ENCODE measurements at places on chromosomes 11 and 22.

DNA sequence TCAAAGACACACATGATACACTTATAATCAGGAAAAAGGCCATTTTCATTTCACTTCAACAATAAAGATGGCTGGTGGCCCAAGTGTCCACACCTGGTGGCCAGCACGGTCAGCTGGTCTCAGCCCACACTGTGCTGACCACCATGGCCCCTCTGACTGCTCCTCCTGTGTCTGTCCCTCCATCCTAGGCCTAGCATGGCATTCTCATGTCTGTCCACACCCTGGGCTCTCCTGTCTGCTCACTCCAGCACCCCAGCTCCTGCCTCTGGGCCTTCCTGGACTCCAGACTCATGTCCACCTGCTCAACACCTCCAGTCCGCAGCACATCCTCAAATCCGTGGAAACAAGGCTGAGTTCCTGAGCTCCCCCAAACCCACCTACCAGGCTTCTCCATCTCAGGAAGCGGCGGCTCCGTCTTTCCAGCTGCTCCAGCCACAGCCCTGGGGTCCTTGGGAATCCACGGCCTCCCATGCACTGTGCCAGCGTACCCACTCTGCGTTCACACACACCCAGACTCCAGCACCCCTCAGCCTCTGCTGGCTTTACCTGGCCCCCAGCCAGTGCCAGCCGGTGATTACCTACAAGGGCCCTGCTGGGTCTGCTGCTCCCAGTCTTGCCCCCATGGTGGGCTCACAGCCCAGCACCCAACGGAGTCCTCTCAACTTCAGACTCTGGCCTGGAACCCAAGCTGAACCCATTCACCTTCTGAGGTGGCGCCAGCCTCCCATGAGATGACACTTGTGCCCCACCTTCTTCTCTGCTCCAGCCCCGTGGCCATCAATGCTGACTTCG, 13.9 kb downstream of the SIRT3 start:
- no peak for DNase-seq

DNA sequence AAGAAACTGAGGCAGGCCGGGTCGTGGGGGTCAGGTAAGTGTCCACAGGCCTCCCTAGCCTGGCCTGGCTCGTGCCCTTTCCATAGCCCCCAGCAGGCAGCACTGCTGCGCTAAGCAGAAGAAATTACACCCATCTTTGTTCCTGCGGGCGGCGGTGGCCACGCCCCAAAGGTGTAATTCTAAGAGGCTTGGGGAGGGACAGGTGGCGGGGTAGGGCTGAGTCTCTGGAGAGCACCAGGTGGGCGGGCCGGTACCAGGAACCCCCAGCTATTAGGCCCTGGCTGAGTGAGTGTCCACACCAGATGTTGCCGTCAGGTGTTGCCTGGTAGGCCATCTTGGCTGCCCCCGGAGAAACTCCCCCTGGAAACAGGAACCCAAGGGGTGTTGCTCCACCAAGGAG, 12.3 kb upstream of the ARAP1 start:
- DNase-seq: no peak

DNA sequence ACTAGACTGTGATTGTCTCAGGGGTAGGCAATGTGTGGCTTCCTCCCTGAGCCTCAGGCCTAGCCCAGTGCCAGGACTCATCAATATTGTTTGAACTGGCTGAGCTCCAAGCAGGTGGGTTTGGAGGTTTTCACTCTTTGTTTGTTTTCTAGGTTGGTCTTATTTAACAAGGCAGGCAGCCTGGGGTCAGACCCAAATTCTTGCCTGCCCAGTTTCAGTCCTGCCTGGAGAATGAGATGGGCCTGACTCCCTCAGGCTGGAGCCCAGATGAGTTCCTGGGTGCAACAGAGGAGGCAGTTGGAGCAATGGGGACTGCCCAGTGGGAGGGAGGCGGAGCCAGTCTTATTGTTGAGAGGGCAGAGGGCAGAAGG, 28.3 kb upstream of the TP53I11 start:
- no peak for DNase-seq

GRCh38 chr11:115887727-115888126, 383.5 kb upstream of the CADM1 start:
- no peak for DNase-seq

DNA sequence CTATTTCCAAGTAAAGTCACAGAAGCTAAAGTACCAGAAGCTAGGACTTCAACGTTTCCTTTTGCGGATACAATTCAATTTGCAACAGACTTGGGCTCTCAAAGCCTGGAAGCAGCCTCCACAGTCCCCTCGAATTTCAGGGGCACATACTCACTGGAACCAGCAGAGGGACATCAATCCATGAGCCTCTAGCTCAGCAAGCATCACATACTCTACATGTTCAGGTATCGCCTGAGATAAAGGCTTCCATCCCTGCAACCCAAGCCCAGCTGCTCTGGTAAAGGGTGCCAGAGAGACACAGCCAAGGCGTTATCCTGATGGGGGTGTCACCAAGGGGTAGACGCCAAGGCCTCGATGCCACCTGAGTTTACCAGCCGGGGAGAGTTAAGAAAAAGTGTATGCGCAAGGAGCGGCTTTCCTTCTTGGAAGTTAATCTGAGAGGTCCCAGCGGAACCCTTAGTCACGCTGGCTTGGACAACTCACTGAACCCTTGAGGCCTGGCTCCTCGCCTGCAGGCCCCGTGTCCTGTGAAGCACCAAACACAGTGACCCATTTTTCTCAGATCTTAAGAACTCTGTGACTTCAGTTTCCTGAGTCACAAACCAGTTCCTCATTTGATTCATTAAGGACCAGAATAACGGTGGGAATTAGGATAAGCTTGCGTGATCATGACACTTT, 13.0 kb downstream of the LTO1 start:
- no peak for DNase-seq

GRCh38 chr11:130527636-130528297, 79.3 kb downstream of the ADAMTS15 start:
- DNase-seq: no peak

- no peak for DNase-seq
These were observed 24.6 kb upstream of the LDLRAD3 start for GRCh38 chr11:35919244-35919643.

DNA sequence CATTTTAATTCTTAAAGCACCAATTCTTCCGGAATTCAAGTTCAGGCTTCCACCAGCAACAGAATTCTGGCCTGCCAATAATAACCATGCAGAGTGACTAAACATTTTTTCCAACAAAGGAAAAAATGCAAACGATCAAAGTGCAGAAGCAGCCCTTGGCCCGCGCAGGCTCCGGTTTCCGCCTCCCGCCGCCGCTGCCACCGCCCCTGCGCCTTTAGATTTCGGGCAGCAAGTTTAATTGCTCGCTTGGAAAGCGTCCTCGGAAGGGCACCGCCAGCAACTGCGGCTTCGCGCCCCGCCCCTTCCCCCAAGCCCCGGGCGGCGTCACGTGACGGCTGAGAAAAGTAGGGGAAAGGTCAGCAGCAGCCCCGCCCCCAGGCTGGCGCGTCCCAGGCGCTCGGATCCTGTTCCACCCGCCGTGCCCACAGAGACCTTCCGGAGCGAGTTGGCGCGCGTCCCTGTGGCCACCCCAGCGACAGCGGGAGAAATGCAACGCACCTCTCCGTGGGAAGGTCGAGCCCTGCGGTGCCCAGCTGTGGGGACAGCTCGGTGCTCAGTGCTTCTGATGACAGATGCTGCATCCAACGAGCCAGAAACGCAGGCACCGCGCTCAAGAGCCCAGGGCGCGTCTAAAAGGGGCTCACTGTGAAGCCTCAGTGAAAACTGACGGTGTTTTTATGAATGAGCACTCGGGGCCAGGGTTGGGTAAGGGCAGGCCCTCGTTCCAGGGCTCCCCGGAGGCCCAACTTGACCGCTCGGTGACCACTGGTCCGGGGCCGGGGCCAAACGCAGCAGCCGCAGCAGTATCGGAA, 2.5 kb downstream of the CPT1A start:
- peak; percentile 90 for DNase-seq

GRCh38 chr11:5288108-5288905, 13.4 kb downstream of the OR51B4 start:
- no peak for DNase-seq

DNA sequence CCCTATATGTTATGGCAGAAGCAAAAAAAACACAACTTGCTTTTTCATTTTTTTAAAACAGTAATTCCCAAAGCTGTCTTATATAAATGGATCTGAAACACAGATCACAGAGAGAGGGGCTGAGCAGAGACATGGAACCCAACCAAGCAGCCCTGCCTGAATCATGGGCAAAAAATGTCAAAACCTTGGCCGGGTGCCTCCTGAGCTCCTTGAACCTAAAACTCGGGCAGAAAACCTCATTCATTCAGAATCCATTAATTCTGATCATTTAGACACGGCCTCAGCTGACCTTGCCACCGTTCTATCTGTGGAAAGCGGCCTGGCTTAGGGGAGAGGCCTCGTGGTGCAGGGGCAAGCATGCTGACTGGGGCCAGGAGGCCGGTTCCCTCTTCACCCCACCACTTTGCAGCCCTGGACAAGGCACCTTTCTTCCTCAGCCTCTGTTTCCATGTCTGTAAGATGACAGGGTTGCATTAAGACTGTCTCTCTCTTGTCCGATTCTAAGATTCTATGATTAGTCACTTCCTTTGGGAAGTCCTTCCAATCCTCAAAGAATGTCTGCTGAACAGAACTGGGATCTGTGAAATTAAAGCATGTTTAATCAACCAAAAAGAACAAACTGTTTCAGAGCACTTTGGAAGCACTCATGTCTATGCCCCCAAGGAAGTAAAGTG, 26.0 kb downstream of the TENM4 start:
- DNase-seq: no peak

DNA sequence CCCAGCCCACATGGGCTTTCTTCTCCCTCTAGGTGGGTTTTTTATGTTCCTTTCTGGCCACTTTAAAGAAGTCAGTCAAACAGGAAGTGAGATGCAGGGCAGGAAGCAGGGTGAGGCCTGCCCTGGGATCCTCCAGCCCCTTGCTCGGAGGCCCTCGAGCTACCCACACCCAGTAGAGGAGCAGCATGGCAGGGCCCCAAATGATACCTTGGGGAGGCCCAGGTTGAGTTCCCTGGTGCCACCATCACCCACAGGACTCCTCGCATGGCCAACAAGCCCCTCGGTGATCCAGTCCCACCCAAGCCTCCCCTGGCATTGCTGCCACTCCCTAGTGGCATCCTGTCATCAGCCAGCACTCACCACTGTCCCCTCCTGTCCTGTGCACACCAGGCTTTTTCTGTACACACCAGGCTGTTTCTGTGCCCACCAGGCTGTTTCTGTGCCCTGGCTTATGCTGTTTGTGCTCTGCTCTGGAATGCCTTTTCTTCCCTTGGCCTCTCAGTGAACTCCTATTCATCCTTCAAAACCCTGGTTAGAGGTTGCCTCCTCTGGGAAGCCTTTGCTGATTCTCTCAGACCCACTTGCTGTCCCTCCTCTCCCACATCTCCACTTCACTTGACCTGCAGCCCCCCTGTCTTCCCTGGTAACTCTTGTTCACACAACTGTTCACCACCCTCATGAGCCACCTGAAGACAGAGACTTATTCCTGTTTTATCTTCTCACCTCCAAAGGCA, 3.1 kb upstream of the PTGDR2 start:
- no peak for DNase-seq

- no peak for DNase-seq
These were observed 5.9 kb downstream of the HBG1 start for GRCh38 chr11:5243816-5244180.

DNA sequence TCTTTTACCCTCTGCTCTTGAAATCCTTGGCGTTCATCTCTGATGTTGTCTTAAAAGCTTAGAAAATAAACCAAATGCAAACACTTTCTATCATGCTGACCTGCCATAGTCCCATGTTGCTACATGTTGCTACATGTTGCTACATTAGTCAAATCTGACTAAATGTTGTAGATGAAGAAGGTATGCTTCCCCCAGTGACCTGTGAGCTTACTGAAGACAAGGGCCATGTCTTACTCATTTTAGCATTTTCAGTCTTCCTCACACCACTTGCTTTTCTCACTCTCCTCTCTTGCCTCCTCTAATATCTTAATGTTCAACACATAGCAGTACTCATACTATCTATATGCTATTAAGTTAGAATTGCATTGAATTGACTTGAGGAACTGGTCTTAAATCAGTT, 346.4 kb upstream of the MTNR1B start:
- no peak for DNase-seq

- DNase-seq: no peak
These were observed 116.0 kb upstream of the BID start for GRCh38 chr22:17890245-17890671.

DNA sequence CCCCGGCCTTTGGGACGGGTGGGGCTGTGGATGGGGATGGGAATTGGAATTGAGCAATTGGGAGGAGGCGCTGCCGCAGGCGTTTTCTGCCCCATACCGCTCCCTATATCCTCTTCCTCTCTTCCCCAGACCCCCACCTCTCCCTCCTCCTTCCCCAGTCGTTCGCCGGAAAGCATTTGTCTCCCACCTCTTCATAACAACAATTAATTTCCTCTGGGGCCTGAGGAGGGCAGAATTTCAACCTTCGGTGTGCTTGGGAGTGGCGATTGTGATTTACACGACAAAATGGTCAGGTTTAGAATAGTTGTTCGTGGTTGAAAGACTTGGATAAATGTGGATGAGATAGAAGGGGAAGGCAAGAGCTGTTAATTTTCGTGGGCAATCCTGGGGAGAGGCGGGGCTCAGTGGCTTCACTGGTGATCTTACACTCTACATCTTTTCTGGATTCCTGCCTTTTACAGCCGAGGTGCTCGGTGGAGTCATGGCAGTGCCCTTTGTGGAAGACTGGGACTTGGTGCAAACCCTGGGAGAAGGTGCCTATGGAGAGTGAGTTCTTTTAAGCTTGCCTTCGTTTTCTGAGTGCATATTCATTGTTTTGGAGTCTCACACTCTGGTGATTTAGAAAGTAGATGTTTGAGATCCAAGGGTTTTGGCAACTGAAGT, 1.5 kb downstream of the CHEK1 start:
- no peak for DNase-seq

GRCh38 chr11:111344032-111344431, 35.0 kb downstream of the POU2AF1 start:
- DNase-seq: no peak

GRCh38 chr11:14420223-14420622, 61.2 kb upstream of the RRAS2 start:
- no peak for DNase-seq

DNA sequence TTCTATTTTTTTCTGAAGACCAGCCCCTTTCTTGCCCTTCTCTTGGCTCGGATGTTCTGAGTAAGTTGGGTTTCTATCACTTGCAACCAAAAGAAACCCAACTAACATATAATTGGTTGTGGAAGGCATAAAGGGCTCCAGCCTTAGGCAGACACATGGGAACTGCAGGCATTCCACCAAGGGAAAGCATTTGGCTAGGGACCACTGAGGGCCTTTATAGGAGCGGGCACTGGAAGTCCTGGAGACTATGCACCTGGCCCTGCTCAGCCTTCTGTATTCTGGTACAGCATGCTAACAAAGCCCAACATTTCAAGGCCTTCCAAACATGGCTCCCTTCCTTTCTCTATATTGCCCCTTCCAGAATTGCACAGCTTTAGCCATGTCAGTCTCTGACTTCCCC, 17.6 kb upstream of the LMO1 start:
- no peak for DNase-seq

- no peak for DNase-seq
These were observed 23.3 kb downstream of the TSPAN32 start for GRCh38 chr11:2325123-2325522.

DNA sequence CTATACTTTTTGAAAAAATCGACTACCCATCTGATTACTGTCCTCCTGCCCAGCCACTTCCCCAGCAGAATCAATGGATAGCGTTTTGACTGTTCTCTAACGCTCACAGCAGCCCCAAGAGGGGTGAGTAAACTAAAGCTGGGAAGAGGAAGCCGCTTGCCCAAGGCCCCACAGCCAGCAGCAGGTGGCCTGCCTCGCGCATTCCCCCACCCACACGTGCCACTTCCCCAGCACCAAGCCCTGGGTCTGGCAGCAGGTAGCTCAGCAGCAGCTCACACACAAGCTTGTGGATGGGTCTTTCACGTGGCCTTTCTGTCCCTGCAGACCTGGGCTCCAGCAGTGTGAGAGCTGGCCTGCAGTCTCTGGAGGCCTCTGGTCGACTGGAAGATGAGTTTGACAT, 34.3 kb downstream of the TOM1 start:
- DNase-seq: no peak
